CD4-positive, alpha-beta T cell treated with Interleukin-21 for 1 hour (primary cell): ENCODE measurements at places on chromosomes 3 and 15.

GRCh38 chr3:152388631-152389030, 119.9 kb downstream of the MBNL1 start:
- DNase-seq = no peak

GRCh38 chr3:194169595-194169994, 33.6 kb downstream of the HES1 start:
- DNase-seq = no peak

- DNase-seq = no peak
Measured at GRCh38 chr3:71881732-71882131, 96.8 kb upstream of the PROK2 start.

DNA sequence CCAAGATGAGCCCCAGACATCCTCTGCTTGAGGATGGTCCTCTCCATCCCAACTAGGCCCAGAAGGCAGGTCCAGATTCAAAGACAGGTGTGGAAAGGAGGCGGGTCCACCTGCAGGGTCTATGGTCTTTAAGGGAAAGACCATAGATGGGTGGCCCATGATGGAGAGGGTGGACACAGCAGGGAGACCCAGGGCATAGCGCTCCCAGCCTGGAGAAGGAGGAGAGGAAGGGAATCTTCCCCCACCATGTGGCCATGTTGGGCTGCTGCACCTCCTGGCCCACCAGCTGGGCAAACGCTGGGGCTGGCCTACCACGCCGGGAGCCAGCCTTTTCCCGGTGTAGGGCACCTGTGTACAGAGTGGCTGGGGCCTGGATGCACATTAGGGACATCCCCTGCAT, 265.2 kb upstream of the TLE3 start:
- no peak for DNase-seq

DNA sequence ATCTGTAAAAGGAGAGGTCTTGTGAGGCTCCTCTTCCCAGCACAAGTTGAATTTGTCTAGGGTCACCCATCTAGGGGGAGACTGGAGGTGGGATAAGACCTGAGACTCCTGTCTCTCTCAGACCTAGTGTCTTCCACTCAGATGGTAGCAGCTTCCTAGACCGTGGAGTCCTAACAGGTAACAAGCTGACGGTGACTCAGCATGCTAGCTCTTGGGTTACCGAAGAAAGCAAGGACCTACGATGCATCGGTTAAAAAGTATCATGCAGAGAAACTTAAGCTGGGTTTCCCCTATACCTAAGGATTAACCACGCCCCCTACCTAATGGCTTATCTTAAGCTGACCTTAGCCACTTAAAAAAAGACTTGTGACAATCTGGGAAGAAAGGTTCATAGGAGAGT, 7.6 kb downstream of the LRRN1 start:
- no peak for DNase-seq

GRCh38 chr15:89502867-89503595, 6.6 kb upstream of the RHCG start:
- no peak for DNase-seq

- DNase-seq = no peak
Measured at GRCh38 chr15:64739577-64740143, 35.7 kb downstream of the RBPMS2 start.

DNA sequence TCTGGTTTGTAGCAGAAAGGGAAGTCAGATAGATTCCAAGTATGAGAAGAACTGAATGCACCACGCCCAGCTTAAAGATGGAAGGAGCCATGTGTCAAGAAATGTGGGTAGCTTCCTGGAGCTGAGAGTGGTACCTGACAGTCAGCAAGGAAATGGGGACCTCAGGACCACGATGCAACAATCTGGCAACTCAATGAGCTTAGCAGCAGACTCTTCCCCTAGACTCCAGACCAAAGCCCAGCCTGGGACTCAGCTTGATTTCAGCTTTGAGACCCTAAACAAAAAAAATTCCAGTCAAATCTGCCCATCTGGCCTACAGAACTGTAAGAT, 24.4 kb downstream of the MIX23 start:
- DNase-seq = no peak

DNA sequence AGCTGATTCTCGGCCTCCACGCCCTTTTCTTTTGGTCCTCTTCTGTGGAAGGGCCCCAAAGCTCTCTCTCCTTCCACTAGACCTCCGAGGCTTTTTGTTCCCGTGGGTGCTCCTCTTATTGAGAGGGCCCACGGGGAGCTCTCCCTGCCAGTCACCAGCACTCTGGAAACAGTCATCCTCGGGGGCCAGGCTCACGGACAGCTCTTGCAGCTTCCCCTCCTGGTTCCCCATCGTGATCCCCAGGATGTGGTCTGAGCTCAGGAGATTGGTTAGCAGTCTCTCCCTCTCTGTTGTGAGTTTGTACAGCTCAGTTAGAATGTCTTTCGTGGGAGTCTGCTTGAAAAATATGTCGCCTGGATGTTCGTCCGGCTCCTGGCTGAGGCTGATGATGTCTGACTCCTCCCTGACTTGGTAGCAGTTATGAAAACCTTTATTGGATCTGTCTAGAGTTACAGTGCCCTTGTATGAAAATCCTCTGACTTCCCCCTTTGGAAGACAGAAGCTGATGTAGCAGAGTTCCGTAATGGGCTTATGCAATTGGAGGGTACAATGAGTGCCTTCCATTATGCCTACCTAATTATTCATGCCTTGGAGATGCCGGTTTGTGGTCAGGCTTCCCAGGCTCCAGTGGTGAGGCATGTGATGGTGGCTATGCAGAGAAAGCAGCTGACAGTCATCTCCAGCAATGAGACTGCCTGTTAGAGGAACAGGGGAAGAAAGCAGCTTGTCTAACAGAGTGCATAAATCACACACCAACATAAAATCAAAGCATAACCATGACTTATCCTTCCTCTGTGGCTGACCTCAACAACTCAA, 40.0 kb downstream of the FMN1 start:
- DNase-seq = no peak

- no peak for DNase-seq
Measured at GRCh38 chr3:106049821-106050220, 181.0 kb upstream of the CBLB start.

DNA sequence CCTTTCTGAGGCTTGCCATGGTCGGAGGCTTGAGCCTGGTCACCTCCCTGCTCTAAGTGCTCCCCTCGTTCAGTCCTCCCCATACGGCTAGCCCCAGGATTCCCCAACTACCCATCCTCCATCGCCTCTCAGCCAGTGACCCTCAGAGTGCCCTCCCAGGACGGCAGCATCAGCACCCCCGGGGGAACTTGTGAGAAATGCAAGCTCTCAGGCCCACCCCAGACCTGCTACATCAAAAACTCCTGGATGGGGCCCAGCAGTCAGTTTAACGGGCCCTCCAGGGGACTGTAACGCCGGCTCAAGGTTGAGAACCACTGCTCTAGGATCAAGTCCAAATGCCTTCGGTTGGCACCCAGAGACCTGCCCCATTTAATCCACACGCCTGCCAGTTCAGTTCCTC, 6.9 kb downstream of the ADAMTS17 start:
- DNase-seq = no peak

DNA sequence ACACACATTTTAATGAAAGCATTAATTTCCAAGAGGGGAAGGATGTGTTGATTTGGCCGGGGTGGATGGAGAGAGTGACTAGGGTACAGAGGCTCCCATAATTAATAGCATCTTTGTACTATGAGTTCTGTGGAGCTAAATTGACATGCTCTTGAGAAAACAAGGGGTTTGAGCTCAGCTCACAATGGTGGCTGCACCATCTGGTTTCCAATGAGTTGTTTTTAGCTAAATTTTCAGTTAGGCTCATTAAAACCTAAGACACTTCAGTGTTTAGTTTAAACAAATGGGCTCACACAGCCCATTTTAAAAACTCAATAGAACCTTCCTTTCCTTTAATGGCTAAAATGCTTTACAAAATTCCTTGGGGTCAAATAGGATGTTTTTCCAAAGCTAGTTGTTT, 199.7 kb downstream of the TNIK start:
- DNase-seq = no peak

DNA sequence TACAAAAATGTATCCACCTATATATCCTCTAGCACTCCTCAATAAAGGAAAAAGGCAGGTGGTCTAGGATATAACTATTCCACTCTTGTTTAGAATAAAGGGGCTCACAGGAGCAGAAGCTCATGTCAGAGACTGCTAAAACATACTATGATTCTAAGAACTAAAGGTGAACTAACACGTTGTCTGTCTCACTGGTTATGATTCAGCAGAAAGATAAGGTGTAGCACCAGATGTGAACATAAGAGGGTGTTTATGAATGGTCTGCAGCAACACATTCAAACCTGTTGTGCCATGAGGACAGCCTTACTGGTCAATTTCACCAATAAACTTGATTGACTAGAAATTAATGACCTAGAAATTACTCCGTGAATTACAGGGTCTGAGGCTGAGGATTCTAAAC, 4.6 kb downstream of the PEX11A start:
- DNase-seq = no peak

GRCh38 chr3:10437995-10438901, 67.1 kb downstream of the ATP2B2 start:
- DNase-seq = no peak

DNA sequence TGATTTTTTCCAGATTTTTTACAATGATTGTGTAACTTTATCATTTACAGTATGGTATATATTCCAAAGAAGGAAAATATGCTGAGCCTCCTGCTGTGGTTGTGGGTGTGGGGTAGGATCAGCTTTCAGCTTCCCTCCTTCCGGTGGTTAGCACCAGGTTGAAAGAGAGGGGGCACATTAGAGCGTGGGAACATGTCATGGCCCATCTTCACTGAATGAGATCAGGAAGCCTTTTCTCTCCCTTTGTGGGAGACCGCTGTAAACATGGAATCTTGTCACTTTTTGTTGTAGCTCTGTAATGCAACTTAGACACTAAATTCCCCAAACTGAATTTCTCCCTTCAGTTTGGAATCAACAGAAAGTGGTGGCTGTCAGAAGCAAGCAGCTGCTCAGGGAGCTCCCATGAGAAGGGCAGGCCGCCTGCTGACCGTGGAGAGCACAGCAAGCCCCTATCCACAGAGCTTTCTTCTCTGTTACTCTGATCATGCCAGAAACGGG, 86.7 kb upstream of the LIMD1 start:
- no peak for DNase-seq

DNA sequence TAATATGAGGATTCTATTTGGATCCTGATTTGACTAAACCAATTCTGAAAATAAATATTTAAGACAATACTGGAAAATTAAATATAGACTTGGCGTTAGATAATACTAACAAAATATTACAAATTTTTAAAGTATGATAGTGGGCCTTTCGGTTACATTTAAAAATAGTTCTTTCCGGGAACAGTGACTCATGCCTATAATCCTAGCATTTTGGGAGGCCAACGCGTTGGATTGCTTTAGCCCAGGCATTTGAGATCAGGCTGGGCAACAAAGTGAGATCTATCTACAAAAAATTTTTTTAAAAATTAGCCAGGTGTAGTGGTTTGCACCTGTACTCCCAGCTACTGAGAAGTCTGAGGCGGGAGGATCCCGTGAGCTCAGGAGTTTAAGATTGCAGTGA, 30.3 kb upstream of the GADL1 start:
- no peak for DNase-seq

- no peak for DNase-seq
Measured at GRCh38 chr3:13584427-13584891, 35.5 kb downstream of the FBLN2 start.

DNA sequence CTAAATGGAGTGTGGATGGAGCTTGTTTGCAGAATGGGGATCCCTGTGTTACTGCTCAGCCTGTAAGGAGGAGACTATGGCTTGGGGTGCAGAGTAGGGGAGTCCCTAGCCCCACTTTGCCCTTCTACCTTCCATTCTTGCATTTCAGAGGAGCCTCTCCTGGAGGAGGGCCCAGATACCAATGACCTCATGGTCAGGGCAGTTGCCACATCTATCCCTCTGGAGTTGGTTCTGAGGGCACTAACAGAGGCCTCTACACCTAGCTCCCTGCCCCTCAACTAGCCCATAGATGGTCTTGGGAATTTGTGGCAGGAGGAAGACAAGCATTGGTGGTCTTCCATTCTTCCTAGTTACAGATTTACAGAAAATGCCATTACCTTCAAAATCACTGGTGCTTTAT, 6.1 kb downstream of the SKOR1 start:
- no peak for DNase-seq

DNA sequence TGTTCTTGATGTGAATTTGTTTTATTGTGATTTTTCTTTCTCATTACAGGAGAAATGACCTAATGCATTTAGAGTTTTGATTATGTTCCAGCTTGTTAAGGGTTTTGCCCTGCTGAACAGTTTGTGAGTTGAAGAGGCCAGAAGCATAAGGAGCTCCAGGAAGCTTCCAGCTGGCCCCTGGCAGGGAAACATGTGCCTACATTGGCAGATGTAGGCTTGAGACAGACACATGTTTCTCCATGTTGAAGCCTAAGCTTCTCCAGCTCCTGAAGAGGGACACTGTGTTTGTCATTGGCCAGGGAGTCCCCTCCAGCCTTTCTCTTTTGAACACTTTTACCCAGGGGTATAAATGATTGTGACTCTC, 88.4 kb downstream of the ASB7 start:
- no peak for DNase-seq

DNA sequence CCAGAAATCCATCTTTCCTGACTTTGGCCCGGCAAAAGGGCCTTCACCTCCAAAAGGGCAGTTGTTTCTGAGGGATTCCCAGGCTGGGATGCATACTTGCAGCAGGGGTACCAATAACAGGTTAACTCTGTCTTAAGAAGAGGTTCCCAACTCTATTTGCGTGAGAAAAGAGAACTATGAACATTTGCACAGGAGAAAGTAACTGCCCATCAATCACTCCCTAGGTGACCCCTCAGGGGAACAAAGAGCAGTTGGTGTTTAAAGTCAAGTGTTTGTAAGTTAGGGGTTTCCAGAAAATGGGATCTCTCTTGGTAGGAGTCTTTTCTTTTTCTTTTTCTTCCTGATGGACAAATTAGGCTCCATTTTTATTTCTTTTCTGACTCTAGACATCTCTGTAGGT, 97.3 kb downstream of the EPHB1 start:
- no peak for DNase-seq

DNA sequence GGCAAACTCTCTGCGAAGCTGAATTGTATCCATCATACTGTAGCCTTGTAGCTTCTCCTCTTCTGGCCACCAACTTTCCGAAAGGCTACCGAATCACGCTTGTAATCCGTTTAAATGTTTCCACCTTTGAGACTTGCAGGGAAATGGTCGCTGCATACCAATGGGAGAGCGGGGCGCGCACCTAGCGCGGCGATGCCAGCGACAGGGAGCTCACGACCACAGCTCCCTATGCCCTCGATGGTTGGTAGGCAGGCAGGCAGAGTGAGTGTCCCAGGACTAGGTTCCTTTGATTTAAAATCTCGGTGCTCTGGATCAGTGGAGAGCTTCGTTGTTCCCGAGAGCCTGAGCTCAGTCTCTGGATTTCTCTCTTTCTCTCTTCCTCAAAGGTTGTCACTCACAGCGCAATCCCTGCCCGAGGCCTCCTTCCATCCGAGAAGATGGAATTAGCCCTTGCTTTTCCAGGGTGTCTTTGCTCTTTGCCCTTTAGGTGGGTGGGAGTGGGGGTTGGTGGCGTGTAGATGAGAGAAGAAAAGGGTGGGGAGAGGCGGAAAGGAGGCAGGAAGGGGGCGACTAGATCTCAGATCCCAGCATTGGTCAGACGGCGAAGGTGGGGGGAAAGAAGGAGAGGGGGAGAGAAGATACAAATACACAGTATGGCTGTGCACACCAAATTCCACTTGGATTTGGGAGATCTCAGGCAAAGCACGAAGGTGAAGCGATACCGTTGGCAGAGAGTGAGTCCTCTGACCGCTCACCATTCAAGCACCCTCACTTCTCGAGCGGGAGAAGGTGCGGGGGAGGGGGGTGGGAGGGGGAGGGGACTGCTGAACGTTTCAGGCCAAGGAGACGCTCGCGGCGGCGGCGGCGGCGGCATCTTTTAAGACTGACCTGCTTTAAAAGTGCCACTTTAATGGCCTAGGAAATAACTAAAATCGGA, at the start of gene SLITRK3:
Gene SLITRK3, minus strand, starts transcription at position 745 of the 937 bp plus-strand sequence. CDS start 5,554 bp downstream, outside the sequence.
- no peak for DNase-seq

- DNase-seq = no peak
Measured at GRCh38 chr3:58010562-58010961, 2.3 kb downstream of the FLNB start.
